ENCODE measurements at places on chromosomes 5 and 9. TPM values are rescaled to one million over a fixed set of nuclear protein-coding genes. Genes with fewer than 3 reads are reported as not detected.

LAMC3 gene
- 0.61 TPM for total RNA-seq

SLC24A2 gene
- total RNA-seq: 0.05 TPM

DDX4 gene
- 0.57 TPM for total RNA-seq

- no peak for DNase-seq
Observed at GRCh38 chr9:13160051-13160450, 119.4 kb downstream of the MPDZ start.

DNA sequence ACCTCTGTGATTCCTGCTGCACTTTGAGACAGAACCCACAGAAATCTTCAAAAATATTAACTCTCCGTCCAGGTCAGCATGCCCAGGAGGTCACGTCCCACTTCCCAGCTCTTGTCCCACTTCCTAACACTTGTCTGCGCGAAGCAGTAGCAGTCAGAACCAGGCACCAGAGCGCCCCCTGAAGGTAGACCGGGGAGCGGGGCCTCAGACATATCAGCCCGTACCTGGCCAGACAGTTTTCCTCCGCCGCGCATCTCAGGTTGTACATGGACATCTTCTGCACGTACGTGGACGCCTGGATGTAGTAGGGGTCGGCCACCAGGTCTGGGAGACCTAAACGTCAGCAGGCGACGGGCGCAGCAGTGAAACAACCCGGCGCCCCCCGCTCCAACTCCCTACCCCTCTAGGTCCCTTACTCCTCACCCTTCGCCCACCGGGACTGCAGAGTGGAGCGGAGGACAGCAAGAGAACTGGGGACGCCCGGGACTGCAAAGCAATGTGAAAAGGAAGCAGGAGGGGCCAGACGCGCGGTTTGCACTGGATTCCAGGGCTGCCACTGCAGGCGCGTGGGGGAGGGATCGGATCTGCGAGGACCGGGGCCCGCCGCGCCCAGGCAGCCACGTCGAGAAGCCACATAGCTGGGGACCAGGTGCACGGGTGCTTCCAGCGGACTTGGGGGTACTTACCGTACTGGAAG is 1.2 kb downstream of the LOX start:
- peak; percentile 8 for DNase-seq

OR13C2 gene
- total RNA-seq: not detected
